ENCODE measurements at places on chromosomes 1 and 21.

DNA sequence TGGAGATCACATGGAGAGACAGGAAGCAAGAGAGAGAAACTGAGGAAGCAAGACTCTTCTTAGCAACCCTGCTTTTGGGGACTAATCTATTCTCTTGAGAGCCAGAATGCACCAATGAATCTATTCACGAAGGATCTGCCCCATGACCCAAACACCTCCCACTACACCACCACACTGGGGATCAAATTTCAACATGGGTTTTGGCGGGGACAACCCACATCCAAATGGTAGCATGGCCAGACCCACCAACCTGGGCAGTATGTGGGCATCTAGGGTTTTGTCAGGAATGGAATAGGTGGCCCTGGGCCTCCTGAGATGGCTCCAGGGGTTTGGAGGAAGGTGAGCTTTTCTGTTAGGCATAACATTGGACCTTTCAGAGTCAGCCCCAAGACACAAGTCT, 33.7 kb downstream of the NENF start:
- no peak for DNase-seq

- DNase-seq: no peak
Measured at GRCh38 chr1:9093581-9093980, 24.1 kb upstream of the SLC2A5 start.

GRCh38 chr1:167453123-167453522, 65.2 kb downstream of the CD247 start:
- no peak for DNase-seq

DNA sequence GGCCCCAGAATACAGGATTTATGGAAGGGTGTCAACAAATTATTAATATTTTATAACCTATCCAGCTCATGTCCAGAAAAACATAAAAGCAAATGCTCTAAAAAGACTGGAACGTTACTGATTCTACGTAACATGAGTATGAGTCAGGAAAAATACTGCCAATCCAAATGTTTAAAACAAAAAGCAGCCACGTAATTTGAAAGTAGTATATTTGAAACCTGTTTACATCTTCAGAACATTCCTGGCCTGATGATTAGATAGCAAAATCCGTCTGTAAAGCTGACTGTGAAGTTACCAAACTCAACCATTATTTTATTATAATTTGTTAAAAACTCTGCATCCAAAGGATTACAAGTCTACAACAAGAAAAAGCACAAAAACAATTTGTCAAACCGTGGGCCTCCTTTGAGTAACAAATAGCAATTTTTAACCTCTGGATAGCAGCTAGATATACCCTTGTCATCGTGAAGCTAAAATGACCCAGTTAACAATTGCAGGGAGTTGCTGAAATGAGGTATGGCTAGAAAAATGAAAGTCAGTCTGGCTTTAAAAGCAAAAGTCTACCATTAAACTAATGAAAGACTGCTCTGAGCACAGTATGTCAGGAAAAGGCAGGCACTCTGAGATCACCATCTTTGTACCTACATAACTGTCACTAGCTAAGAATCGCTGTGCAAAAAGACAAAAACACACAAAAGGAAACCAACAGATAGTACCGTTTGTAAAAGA, 1.2 kb downstream of the UBR4 start:
- DNase-seq: no peak

- DNase-seq: no peak
Measured at GRCh38 chr1:76876655-76877395, 9.5 kb downstream of the ST6GALNAC5 start.
